ENCODE measurements at places on chromosomes 3 and 15. TPM values are rescaled to one million over a fixed set of nuclear protein-coding genes. Genes with fewer than 3 reads are reported as not detected.

SQOR gene
- total RNA-seq: not detected

MESP2 gene
- total RNA-seq: not detected

CCDC33 gene
- 0.49 TPM for total RNA-seq

MRAS gene
- total RNA-seq: 41.5 TPM

ARPP21 gene
- 10.3 TPM for total RNA-seq
